Left renal pelvis (tissue), 4 donors: ENCODE measurements at places on chromosomes 4 and X. TPM values are rescaled to one million over a fixed set of nuclear protein-coding genes. Genes with fewer than 3 reads are reported as not detected.

DNA sequence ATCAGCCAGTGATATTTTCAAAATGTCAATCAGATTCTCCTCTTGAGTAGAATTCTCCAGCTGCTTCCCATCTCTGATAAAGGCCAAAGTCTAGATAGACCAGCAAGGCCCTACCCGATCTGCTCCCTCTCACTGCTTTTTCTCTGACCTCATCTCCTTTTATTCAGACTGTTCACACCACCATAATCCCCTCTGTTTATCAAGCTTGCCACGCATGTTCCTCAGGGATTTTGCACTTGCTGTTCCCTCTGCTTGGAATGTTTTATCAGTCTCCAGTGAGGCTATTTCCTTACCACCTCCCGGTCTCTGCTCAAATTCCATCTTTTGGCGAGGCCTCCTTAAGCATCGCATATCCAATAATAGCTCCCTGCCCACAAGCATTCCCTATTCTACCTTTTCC lies 20.1 kb downstream of the NOCT start:
- no peak for DNase-seq

Gene NUP54
- polyA plus RNA-seq = 77.0 TPM

- DNase-seq = no peak
These were observed 36.8 kb upstream of the VMA21 start for GRCh38 chrX:151359931-151360871.

DNA sequence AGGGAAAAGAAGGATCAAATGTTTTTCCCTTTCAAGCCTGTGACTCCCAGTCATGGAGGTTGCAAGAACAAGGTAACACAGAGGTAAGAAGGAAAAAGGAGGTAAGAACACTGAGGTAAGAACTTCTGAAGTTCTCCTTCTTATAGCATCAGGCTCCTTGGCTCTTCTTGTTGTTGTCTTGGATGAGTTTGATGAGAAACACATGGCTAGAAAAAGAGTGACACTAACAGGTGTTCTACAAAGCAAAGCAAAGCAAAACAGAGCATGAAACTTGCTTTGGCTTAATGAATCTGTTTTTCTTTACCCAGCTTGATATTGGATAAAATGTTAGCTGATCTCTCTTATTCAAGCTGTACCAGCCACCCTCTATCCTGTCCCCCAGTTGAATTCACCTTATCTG lies 231.2 kb upstream of the F9 start:
- DNase-seq = no peak

GRCh38 chr4:38015886-38016515 lies 55.8 kb downstream of the PTTG2 start:
- DNase-seq = no peak

Gene RBMXL3
- polyA plus RNA-seq = not detected
